ENCODE measurements at places on chromosomes 3 and 15. TPM values are rescaled to one million over a fixed set of nuclear protein-coding genes. Genes with fewer than 3 reads are reported as not detected.

TMEM108 gene
- total RNA-seq, result not detected

DCLK3 gene
- not detected for total RNA-seq

KCNAB1 gene
- total RNA-seq, result not detected

ZNF80 gene
- total RNA-seq, result not detected

CYP8B1 gene
- total RNA-seq, result not detected

ZNF660 gene
- not detected for total RNA-seq

SLC28A2 gene
- total RNA-seq, result not detected

SLC38A3 gene
- total RNA-seq, result not detected

GOLGA6A gene
- total RNA-seq, result 0.08 TPM

MESP2 gene
- 0.62 TPM for total RNA-seq

SIAH2 gene
- 15.5 TPM for total RNA-seq

ARGFX gene
- total RNA-seq, result not detected

SLC12A1 gene
- total RNA-seq, result not detected

SEMA3G gene
- total RNA-seq, result 0.07 TPM

MAP6D1 gene
- 5.7 TPM for total RNA-seq

ZNF35 gene
- total RNA-seq, result 7.3 TPM

BMF gene
- 2.1 TPM for total RNA-seq
